ENCODE measurements at places on chromosomes 12 and 14. TPM values are rescaled to one million over a fixed set of nuclear protein-coding genes. Genes with fewer than 3 reads are reported as not detected.

TAS2R19 gene
- total RNA-seq = 7.3 TPM

FOXN4 gene
- not detected for total RNA-seq

KRT2 gene
- total RNA-seq = not detected

ZDHHC22 gene
- not detected for total RNA-seq

MYBPC1 gene
- total RNA-seq = not detected

SHMT2 gene
- total RNA-seq = 252 TPM

YBX3 gene
- total RNA-seq = 64.5 TPM

LRRC9 gene
- not detected for total RNA-seq

SYNE2 gene
- total RNA-seq = 8.6 TPM

TARBP2 gene
- total RNA-seq = 26.2 TPM

SYT10 gene
- total RNA-seq = not detected

SERPINA10 gene
- total RNA-seq = under 0.01 TPM

PTGDR gene
- 0.58 TPM for total RNA-seq

CHURC1 gene
- total RNA-seq = 87.4 TPM

NAA25 gene
- total RNA-seq = 26.6 TPM

OTX2 gene
- total RNA-seq = not detected

ABCD2 gene
- total RNA-seq = under 0.01 TPM

IAPP gene
- not detected for total RNA-seq

ABCB9 gene
- 13.8 TPM for total RNA-seq

TMPRSS12 gene
- not detected for total RNA-seq

TMEM63C gene
- total RNA-seq = under 0.01 TPM

POLE2 gene
- total RNA-seq = 18.8 TPM

GZMH gene
- not detected for total RNA-seq

HVCN1 gene
- 1.5 TPM for total RNA-seq

PIGH gene
- 16.5 TPM for total RNA-seq

FOXA1 gene
- not detected for total RNA-seq

RNF41 gene
- total RNA-seq = 99.3 TPM

OLR1 gene
- total RNA-seq = 1.2 TPM

SMIM41 gene
- not detected for total RNA-seq

APOLD1 gene
- total RNA-seq = 77.2 TPM

TCL1A gene
- not detected for total RNA-seq

NPC2 gene
- total RNA-seq = 76.1 TPM

RTN1 gene
- total RNA-seq = under 0.01 TPM

KCNC2 gene
- not detected for total RNA-seq

EEF1AKMT3 gene
- total RNA-seq = 12.1 TPM

AQP2 gene
- total RNA-seq = not detected

SLC4A8 gene
- total RNA-seq = 1.3 TPM

CRIP1 gene
- total RNA-seq = 5.4 TPM

SLC16A7 gene
- 26.1 TPM for total RNA-seq

SRP54 gene
- total RNA-seq = 112 TPM

DAAM1 gene
- 27.0 TPM for total RNA-seq

PLEK2 gene
- total RNA-seq = 42.0 TPM

TEX52 gene
- total RNA-seq = not detected

KRT75 gene
- not detected for total RNA-seq

PNN gene
- 30.1 TPM for total RNA-seq

KRT6C gene
- not detected for total RNA-seq

HNRNPA1 gene
- 610 TPM for total RNA-seq

KLRC1 gene
- not detected for total RNA-seq

GUCY2C gene
- not detected for total RNA-seq

CATSPERB gene
- total RNA-seq = not detected

MOAP1 gene
- total RNA-seq = 12.1 TPM

EEA1 gene
- 34.1 TPM for total RNA-seq

AVPR1A gene
- total RNA-seq = 0.56 TPM

NKX2-8 gene
- total RNA-seq = not detected

CFAP251 gene
- 3.8 TPM for total RNA-seq

LUM gene
- 191 TPM for total RNA-seq

PTCSC3 gene
- total RNA-seq = not detected
